Inflammatory macrophage treated with lipopolysaccharide for 1 hour (primary cell): ENCODE measurements at places on chromosomes 13 and 19.

- DNase-seq: no peak
These were observed 69.7 kb upstream of the GPR183 start for GRCh38 chr13:99376924-99377323.

GRCh38 chr13:42600943-42601342 is 27.0 kb downstream of the TNFSF11 start:
- no peak for DNase-seq

- peak; percentile 10 for DNase-seq
These were observed 199.7 kb upstream of the TSHZ3 start for GRCh38 chr19:31548941-31549340.

GRCh38 chr13:19834704-19835103 is 28.7 kb downstream of the ZMYM5 start:
- DNase-seq: no peak

- DNase-seq: peak; percentile 56
These were observed 11.5 kb downstream of the S1PR2 start for GRCh38 chr19:10219678-10220077.

- DNase-seq: peak; percentile 12
These were observed 94.1 kb downstream of the HSPH1 start for GRCh38 chr13:31067416-31068118.

- no peak for DNase-seq
These were observed 88.1 kb downstream of the ZDHHC20 start for GRCh38 chr13:21371011-21371410.

- DNase-seq: no peak
These were observed 2020.1 kb upstream of the PCDH20 start for GRCh38 chr13:63435667-63436324.

DNA sequence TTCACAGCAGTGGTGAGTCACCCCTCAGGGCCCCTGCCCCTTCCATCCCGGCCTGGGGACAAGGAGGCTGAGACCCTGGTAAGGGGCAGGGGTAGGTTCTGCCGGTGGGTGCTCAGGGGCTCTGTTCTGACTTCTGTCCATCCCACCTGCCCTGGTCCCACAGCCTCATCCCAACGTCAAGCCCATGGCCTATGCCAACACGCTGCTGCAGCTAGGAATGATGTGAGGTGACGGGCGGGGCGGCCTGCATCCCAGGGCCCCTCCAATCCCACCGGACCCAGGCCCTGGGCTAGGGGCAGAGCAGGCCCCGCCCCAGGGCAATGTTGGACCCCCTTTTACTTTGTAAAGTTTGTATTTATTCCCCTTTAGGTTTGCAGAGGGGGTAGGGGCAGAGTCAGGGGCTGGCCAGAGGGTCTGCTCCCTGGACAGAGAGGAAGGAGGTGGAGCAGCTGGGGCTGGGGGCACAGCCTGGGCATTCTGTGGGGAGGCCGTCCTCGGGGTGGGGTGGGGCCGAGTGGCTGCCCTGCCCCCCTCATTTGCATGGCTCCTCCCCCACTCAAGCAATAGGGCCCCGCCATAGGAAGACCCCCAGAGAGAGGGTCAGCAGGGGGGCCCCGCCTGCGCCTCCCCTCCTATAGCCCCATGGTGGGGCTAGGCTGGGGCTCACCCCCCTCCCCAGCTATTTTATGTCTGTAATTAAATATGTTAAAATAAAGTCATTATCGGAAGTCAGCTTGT is 23.1 kb downstream of the CCDC8 start:
- DNase-seq: no peak

- no peak for DNase-seq
These were observed 286.2 kb downstream of the NDFIP2 start for GRCh38 chr13:79767126-79767525.

GRCh38 chr19:28864577-28865042 is 348.3 kb downstream of the UQCRFS1 start:
- DNase-seq: no peak

- no peak for DNase-seq
These were observed 8.3 kb upstream of the TLE6 start for GRCh38 chr19:2969104-2969504.

DNA sequence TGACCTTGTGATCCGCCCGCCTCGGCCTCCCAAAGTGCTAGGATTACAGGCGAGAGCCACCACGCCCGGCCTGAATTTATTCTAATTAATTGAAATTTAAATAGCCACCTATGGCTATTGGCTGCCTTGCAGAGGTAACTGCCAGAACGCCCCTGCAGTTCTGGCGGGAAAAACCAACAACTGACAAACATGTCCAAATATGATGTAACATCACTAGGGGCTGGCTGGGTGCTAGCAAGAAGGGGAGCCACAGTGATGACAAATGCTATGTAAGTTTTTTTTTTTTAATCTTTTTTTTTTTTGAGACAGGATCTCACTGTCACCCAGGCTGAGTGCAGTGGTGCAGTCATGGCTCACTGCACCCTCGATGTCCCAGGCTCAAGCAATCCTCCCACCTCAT is 12.9 kb downstream of the ZSWIM9 start:
- no peak for DNase-seq

DNA sequence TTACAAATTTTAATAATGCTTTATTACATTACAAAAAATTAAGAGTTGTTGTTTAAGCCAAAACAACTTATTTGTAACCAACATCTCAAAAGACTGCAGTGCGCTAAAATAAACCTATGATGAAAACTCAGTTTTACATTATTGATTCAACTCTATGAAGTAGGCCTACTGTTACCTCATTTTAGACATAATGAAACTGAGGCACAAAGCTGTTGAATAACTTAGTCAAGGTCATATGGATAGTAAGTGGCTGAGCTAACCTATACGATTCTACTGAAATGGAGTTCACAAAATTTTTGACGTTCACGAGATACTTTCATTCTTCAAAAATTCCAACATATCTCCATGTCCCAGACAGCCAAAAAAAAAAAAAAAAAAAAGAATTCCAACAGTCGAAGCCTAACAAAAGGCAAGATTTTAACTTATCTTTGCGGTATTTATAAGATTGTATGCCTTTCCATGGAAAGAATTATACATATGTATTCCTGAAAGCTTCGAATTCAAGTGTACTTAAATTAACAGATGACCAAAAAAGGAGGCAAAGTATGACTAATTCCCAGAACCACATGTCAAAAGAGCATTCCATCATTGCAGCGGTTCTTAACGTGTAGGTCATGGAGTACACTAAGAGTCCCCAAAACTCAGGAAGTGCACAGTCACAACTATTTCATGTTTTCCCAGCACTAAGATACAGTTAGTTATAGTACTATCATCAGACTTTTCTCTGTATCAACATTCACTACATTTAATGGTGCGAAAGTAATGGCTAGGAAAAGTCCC is 69.4 kb downstream of the PSPC1 start:
- peak; percentile 53 for DNase-seq

DNA sequence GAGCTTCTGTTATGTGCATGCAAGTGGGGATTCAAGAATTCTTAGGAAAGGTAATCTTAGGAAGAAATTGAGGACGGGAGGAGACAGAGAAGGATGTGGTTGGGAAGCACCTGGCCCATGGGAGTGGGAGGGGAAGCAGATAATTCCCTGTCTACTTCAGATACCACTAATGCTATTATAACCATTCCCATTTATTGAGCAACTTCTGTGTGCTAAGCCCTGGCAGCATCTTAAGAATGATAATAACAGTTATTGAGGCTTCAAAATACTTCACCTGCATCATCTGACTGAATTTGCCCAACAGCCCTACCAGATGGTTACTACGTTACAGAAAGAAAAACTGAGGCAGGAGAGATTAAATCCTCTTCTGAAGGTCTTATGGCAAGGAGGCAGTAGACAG is 1.4 kb downstream of the EPS8L1 start:
- DNase-seq: no peak

- DNase-seq: no peak
These were observed 66.7 kb downstream of the RFC3 start for GRCh38 chr13:33884531-33885220.

DNA sequence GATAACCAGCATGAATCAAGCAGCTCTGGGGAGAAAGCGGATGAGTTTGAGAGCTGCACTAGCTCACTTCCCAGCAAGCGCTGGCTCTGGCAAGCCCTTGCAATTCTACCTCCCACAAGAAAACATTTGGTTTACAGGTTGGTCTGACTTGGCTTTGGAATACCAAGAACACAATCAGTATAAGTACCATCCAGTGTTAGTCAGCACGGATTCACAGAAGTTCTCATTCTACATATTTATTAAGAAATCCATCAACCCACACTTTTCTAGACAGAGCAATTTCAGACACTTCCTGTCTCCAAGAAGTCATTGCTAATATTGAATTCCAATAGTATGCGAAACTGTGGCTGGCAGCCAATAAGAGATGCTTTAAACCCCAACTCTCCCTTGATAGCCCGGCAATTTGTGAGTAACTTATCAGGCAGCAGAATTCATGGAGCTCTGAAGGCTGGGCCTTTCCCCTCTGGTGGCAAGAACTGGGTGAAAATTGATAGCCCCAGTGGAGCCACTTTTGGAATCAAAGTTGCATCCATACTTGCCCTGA is 59.4 kb upstream of the WASF3 start:
- peak; percentile 27 for DNase-seq

DNA sequence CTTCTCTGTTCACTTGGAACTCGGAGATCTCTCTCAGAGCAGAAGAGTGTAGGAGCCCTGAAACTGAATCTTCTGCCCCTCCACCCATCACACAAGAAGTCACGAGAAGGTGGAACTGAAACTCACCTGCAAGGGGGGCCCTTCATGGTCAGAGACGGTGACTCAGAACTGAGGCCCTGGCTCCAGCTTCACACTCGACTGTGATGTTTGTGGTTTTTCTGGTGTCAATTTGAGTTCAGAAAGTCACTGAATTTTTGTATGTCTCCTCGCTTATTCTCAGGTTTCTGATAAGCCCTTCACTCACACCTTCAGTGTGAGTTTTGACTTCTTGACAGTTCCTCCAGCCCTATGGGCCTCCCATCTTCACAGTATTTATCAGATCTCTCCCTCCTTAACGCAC is 23.1 kb downstream of the SIGLEC5 start:
- no peak for DNase-seq
